ENCODE measurements at places on chromosomes 4 and X. TPM values are rescaled to one million over a fixed set of nuclear protein-coding genes. Genes with fewer than 3 reads are reported as not detected.

Gene MID1IP1
- 62.5 TPM for total RNA-seq

Gene CRMP1
- 0.49 TPM for total RNA-seq

Gene IRF2
- total RNA-seq = 50.2 TPM

Gene C4orf36
- total RNA-seq = 0.49 TPM

Gene FAM9C
- total RNA-seq = not detected
